ENCODE measurements at places on chromosomes 7 and 10.

GRCh38 chr7:32761451-32762205 is 129.9 kb downstream of the KBTBD2 start:
- DNase-seq = no peak

GRCh38 chr7:22197376-22197775 is 159.6 kb downstream of the RAPGEF5 start:
- no peak for DNase-seq

DNA sequence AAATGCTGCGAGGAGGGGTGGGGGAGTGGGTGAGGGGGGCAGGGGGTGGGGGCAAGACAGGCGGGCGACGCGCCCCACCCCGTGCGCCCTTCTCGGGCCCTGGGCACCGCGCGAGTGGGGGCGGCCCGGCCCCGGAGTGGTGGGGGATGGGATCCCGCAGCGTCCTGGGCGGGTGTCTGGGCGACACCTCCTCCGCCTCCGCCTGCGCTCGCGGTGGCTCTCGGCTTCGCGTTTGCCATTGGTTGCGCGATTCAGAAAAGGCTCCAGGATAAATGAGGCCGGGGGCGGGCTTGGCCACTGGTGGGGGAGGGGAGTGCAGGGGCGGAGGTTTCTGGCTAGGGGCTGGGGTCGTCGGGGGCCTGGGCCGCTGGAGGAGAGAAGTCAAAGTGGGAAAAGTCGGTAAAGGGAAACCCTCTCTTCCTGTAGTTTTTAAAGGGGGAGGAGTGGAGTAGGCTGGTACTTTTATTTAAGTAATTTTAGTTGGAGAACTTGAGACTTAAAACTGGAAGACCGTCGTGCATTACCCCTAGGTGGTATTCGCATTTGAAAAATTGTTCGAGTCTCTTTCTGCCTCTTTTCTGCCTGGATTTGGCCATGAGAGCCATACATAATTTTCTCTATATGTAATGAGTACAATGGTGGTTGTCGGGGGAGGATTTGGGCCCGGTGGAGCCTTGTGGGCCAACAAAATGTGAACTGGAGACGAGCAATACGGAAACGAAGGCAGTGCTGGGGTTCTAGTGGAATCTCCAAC is 992 bp upstream of the IGF2BP3 start:
- peak; percentile 67 for DNase-seq

- DNase-seq = no peak
Observed at GRCh38 chr10:81096558-81096957, 558.9 kb downstream of the SH2D4B start.

- DNase-seq = no peak
Observed at GRCh38 chr10:44195112-44196007, 189.5 kb downstream of the CXCL12 start.

DNA sequence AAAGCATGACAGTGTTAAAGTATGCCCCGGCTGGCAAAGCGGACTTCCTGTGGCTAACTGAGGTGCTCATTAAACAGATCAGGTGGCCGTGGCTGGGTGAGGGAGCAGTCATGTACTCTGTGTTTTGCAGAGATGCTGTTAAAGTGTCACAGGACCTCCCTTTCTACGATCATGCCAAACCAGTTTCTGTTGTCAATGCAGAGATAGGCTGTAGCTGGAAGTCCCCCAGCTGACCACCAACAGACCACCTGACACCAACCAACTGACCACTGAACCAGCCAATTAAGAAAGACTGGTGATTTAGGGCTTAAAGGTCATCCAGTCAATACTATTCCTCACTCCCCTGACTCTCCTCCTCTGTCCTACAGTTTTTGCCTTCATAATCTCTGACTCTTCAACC is 431.1 kb upstream of the LRGUK start:
- no peak for DNase-seq

GRCh38 chr10:49243610-49244283 is 55.2 kb upstream of the C10orf71 start:
- no peak for DNase-seq

GRCh38 chr10:95193944-95194343 is at the start of gene ACSM6:
Gene ACSM6, plus strand, starts transcription at chr10:95194238. Its CDS starts 248 bp downstream, at chr10:95194486.
- DNase-seq = no peak

DNA sequence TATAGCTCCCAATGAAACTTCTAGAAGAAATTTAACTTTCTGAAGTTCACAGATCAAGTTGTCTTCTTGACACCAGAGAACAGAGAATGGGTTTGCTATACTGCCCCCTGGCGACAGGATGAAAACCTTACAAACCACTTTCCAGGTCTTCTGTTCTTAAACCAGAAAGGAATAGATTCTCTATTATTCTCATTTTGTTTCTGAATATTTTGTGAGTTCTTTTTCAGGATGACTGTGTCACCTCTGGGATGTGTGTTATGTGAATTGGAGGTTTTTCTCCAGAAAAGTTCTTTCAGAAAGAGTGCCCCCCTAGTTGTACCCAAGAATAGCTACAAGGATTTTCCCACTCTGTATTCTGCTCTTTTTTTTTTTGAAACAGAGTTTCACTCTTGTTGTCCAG is 6.3 kb downstream of the IFT22 start:
- no peak for DNase-seq

DNA sequence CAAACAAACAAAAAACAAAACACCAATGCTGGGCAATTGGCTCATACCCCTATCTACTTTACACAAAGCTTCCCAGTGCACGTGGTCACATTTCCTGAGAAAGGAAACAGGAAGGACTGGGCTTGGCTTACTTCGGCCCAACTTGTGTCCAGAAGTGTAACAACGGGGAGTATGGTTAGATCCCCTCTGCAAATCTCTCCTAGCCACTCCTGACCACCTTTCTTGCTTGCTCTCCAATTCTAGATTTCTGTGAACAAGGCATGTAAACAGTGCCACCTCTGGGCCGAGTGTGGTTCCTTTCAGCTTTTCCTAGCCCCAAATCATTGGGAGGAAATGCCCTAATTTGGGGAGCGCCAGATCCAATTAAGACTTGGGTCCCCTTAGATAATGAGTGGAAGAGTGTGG is 21.0 kb upstream of the FRAT2 start:
- no peak for DNase-seq

DNA sequence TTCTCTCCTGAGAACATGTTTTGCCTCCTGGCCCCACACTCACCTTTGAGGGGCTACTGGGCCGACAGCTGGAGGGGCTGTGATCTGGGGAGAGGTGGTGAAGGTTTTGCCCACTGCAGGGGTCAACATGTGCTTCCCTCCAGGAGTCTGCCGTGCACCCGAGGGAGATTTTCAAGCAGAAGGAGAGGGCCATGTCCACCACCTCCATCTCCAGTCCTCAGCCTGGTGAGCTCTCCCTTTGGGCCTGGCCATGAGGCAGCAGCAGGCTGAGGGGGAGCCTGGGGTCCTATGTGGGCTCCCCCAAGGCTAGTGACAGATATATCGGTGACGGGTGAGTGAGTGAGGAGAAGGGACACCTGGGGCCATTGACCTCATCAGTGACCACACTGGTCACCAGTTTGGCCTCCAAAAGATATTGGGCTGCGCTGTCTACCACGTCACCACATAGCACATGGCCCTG is 6.6 kb downstream of the PGAM2 start:
- no peak for DNase-seq

DNA sequence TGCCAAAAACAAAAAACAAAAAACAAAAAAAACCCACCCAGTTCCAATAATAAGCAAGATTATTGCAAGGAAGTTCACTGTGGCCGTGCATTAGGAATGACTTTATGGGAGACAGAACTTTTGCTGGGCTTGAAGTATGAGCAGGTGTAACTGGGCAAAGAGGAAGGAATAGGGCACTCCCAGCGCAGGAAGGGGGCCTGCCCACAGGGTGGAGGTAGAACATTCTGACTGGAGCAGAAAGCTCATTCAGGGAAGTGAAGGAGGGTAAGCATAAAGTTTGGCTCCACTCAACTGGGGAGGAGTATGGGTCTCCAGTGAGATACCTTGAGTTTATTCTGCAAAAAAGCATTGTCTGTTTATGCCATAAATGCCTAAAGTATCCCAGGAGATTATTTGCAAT is 42.1 kb upstream of the WIPF3 start:
- DNase-seq = peak; percentile 17

DNA sequence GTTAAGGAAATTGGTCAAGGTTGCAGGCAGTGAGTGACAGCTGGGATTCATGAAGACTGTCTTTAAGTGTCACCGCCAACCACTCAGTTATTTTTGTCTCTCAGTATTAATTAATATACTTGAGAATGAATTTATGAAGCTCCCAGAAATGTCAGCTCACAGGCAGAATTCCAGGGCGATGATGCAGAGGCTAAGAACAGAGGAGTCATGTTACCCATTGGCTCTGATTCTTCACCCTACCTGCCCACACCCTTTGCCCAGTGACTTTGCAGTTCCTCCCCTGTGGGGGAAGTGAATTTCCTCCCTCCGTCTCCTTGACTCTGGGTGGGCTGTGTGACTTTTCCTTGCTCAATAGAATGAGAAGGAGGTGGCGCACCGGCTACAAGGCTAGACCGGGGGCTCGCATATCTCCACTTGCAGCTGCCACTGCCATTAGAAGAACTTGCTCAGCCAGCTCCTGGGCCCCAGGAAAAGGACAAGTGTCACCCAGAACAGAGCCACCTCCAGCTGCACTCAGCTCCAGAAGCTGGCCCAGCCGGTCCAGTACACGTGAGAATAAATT is 157.1 kb upstream of the PRKCQ start:
- peak; percentile 67 for DNase-seq

- no peak for DNase-seq
Observed at GRCh38 chr7:31893365-31893764, 176.8 kb downstream of the PDE1C start.

DNA sequence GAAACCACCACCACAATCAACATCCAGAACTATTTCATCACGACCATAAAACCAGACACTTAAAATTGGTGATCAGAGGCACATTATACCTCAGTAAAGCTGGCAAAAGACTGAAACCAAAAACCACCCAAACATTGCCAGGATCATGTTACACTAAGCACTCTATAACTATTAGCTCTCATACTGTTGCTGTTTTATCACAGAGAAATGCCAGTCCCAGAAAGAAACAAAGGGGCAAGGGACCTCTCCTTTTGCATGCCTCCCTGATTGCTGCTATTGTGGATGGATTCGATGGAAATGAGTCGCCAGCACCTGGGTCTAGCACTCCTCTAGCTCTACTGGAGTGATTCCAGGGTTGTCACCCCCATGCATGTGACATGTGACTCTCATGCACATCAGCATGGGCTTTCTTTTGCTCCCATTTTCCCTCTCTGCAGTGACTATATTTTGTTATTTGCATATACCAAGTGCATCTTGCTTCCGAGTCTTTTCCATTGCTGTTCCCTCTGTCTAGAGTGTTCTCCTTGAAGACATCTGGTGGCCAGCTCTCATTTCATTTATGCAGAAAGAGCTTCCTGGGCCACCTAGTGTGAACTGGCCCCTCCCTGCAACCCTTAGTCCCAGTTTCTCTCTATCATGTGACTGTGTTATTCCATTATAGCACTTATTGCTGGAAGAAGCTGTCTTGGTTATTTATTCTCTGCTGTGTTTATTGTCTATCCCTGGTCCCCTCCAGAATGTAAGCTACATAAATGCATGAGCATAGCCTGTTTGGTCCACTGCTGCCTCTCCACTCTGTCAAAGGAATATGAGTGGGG is 300.6 kb downstream of the PLXNA4 start:
- no peak for DNase-seq

DNA sequence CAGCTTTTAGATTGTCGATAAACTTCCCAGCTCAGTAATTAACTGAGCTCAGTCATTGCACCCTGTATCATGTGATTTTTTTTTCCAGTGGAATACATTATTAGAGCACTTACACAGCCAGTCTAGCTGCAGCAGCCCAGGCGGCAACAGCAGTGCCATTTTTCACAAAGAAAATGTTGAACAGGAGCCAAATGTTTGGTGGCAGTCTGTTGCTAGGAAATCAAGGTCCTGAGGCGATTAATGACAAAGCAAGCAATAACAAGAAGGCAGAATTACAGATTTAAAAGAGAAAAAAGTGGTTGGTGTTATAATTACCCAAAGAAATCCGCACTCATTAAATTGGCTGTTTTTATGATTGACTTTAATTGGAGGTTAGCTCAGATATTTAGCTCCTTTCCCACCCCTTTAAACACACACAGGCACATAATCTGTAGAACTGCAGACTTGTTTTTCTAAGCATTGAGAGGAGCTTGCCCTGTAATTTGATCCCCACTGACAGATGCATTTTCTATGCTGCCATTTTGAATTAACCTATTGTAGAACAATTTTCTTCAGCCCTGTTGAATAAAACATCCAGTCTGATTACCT is 267.4 kb downstream of the ADK start:
- no peak for DNase-seq

DNA sequence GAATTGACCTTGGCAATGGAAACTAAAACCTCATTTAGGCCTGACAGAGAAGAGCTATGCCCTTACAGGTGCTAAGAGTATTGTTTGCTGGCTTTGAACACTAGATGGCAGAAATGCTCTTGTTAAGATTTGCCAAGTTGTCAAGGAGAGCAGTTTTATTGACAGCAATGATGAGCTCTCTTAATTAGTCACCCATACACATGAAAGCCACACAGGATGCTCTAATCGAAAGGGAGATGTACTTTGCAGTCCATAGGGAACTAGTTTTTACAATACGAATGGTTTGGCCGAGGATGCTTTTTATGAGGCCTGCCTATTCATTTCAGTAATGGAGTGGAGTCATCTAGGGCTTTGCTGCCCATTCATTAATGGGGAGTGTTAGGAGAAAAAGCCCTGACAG is 45.4 kb upstream of the MBL2 start:
- peak; percentile 72 for DNase-seq

GRCh38 chr10:27440478-27440877 is 63.6 kb upstream of the RAB18 start:
- no peak for DNase-seq

GRCh38 chr10:113865901-113866300 is 11.4 kb downstream of the NHLRC2 start:
- DNase-seq = no peak

DNA sequence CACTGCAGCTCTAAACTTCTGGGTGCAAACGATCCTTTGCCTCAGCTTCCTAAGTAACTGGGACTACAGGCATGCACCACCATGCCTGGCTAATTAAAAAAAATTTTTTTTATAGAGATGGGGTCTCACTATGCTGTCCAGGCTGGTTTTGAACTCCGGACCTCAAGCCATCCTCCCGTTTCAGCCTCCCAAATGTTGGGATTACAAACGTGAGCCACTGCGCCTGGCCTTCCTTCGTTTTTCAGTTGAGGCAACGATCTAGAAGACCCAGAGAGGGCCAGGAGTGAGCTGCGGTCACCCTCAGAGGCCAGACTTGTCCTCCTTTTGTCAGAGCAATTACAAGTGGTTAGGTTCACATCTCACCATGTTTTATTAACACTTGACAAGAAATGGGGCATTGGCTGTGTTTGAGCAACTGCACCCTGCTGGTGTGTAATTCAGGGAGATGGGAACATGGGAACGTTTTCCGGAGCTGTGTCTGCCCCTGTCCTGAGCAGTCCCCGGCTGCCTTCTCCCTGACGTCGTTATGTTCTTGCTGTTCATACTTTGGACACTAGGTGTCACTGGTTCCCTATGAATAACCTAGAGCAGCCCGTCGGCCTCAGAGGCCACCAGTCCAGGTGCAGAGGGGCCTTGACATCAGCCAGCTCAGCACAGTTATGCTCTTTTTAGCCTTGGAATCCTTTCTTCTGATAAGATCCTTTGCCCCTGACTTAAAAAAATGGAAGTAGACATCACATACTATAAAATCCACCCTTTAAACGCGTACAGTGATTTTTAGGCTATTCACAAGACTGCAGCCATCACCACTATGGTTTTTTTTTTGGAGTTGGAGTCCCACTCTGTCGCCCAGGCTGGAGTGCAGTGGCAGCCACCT is 375.0 kb downstream of the TYW1 start:
- DNase-seq = peak; percentile 28

GRCh38 chr10:63761243-63761642 is 240.0 kb downstream of the REEP3 start:
- no peak for DNase-seq

All from iPS DF 19.7 (cell line).